ENCODE measurements at places on chromosomes 5 and 9. TPM values are rescaled to one million over a fixed set of nuclear protein-coding genes. Genes with fewer than 3 reads are reported as not detected.

SLC45A2 gene
- not detected for total RNA-seq

CARD6 gene
- total RNA-seq, result 8.7 TPM

TNC gene
- 371 TPM for total RNA-seq

ISOC1 gene
- 15.5 TPM for total RNA-seq

Data from fibroblast of villous mesenchyme (primary cell).